Spleen (tissue), 13 donors: ENCODE measurements at places on chromosomes 13 and 19. TPM values are rescaled to one million over a fixed set of nuclear protein-coding genes. Genes with fewer than 3 reads are reported as not detected.

MBD3L1 gene
- not detected for total RNA-seq

HRC gene
- total RNA-seq = not detected

RASL11A gene
- total RNA-seq = 28.1 TPM

HIPK4 gene
- 0.19 TPM for total RNA-seq

KIR3DL2 gene
- 1.5 TPM for total RNA-seq

LGALS4 gene
- total RNA-seq = 7.5 TPM

ARRDC5 gene
- total RNA-seq = 6.3 TPM

CCNA1 gene
- total RNA-seq = 0.20 TPM

DPP9 gene
- 76.5 TPM for total RNA-seq

CD209 gene
- total RNA-seq = 3.9 TPM

LENG9 gene
- total RNA-seq = 5.0 TPM

VSTM1 gene
- 8.8 TPM for total RNA-seq

FGF21 gene
- total RNA-seq = not detected

CEACAM6 gene
- total RNA-seq = 0.88 TPM

RB1 gene
- total RNA-seq = 51.6 TPM

TCF3 gene
- total RNA-seq = 87.0 TPM

TMEM150B gene
- 22.7 TPM for total RNA-seq

GJB6 gene
- total RNA-seq = not detected

LILRA1 gene
- 34.6 TPM for total RNA-seq

PSG7 gene
- total RNA-seq = not detected

KBTBD7 gene
- total RNA-seq = 11.1 TPM

MAB21L1 gene
- total RNA-seq = 0.79 TPM
